ENCODE measurements at places on chromosomes 16 and 17. TPM values are rescaled to one million over a fixed set of nuclear protein-coding genes. Genes with fewer than 3 reads are reported as not detected.

GRCh38 chr17:10336393-10336792, 36.4 kb downstream of the MYH13 start:
- no peak for DNase-seq

DNA sequence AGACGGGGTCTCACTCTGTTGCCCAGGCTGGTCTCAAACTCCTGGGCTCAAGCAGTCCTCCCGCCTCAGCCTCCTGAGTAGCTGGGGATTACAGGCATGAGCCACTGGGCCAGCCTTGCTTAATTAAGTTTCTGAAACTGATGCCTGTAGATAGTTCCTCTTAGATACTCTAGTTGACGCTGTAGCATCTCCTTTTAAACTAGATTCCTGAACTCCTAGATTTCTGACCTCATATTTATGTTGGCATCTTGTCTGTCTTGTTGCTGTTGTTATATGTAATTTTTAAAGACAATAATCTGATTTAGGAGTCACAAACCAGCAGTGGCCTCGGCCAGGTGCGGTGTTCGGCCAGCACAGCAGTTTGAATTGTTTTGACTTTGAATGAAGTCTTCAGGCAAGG, 37.5 kb downstream of the DHRS7B start:
- no peak for DNase-seq

GRCh38 chr17:14922411-14922810, 342.7 kb downstream of the PMP22 start:
- no peak for DNase-seq

GRCh38 chr16:51621610-51622009, 470.5 kb upstream of the SALL1 start:
- DNase-seq = no peak

GRCh38 chr16:25434064-25434463, 176.4 kb upstream of the ZKSCAN2 start:
- no peak for DNase-seq

GRCh38 chr17:696369-696768, 18.3 kb downstream of the VPS53 start:
- no peak for DNase-seq

GRCh38 chr17:41332239-41332638, 16.7 kb upstream of the KRTAP17-1 start:
- DNase-seq = no peak

- no peak for DNase-seq
These were observed 40.5 kb downstream of the LYRM1 start for GRCh38 chr16:20940871-20941635.

DNA sequence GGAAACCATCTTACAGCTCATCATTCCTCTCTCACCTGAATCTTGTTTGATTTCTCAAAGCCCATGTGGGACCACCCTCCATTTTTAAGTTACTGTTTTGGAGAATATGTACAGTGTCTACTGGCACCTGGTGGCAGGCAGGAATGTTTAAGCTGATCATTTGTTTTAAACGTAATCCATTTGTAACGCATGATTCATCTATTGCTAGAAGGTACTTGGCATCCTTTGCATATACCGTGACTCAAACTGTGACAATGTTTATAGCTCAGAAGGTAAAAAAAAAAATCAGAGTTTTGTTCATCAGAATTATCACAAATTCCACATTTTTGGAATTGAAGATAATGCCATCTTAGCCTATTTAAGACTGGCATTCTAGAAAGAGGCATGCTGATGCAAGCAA, 1007.5 kb upstream of the EEF2KMT start:
- DNase-seq = no peak

DNA sequence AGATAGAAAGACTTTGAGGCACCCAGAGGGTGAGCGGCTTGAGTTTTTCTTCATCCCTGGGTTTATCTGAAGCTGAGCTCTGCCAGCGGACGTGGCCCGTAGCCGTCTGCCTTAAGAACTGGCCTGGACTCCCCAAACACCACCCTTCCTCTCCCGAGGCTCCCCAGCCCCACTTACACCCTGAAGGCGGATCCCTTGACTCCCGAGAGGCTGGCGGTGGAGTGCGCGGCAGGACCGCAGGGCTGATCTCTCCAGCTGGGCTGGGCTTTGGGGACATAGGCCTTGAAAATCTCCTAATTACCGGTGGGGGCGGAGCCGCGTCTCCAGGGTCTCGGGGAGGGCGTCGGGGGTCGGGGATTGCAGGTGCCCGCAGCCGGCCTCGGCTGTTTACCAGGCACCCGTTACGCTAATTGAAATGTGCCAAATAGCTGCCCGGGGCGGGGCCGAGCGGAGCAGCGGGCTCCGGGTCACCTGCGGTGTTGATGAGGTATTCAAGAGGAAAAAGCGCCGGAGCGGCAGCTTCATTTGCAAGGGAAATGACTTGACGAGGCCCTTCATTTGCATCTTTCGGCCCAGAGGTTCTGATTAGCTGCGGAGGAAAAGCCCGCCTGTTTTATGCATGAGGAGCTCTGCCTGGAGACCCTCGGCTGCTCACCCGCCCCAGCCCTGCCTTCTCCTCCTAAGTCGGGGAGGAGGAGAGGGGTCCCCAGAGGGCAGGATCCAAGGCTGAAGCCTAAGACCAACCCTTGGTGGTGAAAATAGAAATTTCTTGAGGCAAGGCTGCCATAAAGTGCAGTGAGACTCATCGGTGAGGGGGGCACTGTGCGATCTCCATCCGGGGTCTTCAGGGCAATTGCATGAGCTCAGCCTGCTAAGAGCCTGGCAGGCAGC, 100.7 kb downstream of the MGAT5B start:
- no peak for DNase-seq

- DNase-seq = no peak
These were observed 268.7 kb upstream of the ASIC2 start for GRCh38 chr17:33561569-33562334.

DNA sequence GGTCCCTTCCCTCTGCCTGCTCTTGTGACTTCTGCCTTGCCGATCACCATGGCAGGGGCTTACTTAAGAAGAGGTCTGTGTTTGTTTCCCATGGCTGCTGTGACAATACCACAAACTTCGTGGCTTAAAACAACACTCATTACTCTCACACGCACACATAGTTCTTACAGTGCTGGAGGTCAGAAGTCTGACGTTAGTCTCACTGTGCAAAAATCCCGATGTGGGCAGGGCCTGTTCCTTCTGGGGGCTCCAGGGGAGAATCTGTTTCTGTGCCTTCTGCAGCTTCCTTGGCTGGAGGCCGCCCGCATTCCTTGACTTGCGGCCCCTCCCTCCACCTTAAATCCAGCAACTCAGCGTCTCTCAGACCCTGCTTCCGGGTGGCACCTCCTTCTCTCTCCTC, 249.2 kb upstream of the GSE1 start:
- DNase-seq = peak; percentile 42

- no peak for DNase-seq
These were observed 19.5 kb upstream of the CORO6 start for GRCh38 chr17:29642171-29642611.

DNA sequence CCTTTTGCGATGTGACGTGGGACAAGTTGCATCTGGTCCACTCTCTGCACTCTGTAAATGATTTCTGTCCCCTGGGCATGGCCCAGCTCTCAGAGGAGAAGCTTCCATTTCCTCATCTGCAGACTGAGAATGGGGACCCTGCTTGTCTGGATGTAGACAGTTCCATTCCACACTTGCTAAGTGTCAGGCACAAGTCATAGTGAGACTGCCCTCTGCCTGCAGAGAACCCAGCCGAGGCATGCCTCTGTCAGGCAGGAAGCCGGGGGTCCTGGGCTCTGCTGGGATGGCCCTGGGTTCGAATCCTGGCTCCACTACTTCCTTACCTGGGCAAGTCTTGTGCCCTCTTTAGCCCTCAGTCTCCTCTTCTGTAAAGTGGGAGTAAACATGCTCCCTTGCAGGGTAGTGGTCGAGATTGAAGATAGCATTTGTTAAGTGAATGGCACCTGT, 4.1 kb downstream of the MAP2K3 start:
- no peak for DNase-seq

- no peak for DNase-seq
These were observed 111.1 kb downstream of the VAT1L start for GRCh38 chr16:77899416-77899815.

DNA sequence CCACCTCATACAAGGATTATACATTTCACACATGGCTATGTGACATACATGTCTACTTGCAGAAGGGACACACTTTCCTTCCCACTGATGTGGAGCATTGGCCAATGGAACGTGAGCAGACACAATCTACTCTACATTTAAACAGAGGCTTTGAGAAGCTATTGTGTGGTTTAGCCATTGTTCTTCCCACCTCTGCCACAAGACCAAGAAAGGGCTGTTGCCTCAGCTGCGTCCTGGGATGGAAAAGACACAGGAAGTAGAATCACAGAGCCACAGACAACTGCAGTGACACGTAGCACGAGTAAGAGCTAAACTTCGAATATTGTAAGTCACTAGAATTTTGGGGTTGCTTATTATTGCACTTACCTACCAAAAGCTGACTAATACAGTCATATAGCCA, 33.3 kb downstream of the PRKCB start:
- no peak for DNase-seq

DNA sequence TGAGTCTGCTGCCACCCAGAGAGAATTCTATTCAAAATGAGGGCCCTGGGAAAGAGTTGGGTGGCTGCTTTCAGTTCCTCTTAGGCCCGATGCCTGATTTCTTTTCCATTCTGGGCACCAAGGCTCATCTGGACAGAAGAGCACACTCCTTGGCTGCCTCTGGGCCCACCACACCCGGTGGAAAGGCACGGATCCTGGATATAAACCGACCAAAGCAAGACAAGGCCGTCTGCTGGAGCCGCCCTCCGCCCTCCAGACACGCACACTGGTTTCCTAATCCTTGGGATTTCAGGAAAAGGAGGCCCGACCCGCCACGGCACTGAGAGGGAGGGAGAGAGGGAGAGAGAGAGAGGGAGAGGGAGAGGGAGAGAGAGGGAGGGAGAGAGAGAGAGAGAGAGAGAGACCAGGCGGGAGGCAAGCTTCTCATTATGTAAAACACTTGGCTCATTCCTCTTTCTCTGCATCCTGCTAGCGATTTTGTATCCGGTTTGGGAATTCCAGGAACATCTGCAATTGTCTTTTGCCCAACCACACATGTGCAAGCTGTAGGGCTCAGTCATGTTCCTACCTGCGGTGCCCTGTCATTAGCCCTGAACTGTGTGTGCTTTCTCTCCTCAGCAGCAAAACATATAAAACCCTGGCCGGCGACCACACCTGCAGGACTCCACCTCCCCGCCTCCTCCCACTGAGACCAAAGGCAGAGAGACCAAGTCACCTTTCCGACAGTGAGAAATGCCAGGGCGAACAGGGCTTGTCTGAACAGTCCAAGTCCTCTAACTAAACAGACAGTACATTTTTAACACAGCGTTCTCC, 347.2 kb downstream of the SOX9 start:
- DNase-seq = peak; percentile 15

GRCh38 chr17:17818088-17818526, 18.7 kb downstream of the SREBF1 start:
- no peak for DNase-seq

DNA sequence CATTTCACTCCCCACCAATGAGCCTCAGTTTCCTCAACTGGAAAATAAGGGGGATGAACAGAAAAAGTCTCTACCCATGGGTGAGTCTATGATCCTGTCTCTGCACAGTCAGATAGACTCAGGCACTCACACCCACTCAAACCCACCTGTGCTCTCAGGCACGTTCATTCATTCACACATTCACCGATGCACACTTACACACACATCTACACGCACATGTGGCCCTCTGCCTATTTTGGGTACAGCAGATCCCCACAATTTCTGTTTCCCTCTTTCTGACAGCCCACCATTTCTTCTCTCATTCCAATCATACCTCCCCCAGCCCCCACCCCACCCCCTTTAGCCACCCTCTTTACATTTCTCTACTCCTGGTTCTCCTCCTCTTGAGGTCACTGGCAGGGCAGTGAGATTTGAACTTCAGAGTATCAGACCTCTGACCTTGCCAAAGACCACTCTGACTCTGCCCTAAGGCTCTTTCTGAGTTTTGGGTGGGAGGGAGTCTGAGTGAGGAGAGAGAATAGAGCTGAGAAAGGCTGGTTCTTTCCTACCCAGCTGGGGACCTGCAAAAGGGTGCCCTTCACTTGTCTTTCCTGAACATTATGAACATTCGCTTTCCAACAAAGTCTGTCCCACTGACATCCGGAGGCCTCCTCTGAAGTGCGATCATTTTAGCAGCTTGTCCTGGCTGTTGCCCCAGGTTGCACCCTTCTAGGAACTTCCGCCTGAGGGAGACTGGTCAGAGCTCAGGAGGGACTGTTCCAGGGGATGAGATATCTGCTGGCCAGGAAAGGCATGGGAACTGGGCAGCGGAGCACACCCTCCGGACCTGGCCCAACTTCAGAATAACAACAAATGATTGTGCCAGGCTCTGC, 10.1 kb upstream of the COL1A1 start:
- peak; percentile 12 for DNase-seq

- no peak for DNase-seq
These were observed 59.9 kb downstream of the PRMT7 start for GRCh38 chr16:68370581-68371275.

- no peak for DNase-seq
These were observed 11.6 kb downstream of the ZACN start for GRCh38 chr17:76090517-76091129.

DNA sequence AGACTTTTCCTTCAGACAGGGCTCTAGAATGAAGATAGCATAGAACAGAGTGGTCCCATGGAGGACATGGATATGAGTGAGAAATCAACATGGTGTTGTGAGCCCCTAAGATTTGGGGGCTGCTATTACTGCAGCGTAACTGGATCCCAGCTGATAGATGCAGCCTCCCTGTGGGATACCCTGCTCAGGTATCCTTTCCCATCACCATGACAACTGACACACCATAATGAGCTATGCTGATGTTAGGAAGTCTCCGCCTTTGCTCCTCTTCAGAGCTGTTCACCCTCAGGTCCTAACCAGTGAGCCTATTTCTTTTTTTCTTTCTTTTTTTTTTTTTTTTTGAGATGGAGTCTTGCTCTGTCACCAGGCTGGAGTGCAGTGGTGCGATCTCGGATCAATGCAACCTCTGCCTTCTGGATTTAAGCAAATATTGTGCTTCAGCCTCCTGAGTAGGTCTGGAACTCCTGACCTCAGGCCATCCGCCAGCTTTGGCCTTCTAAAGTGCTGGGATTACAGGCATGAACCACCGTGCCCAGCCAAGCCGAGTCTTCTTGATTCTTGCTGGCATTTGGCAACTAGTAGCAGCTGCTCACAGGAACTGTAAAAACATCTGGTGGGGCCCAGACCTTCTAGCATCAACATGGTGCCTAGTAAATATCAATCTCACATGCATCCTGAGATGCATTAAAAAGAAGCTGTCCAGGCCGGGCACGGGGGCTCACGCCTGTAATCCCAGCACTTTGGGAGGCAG, 17.1 kb downstream of the STX4 start:
- no peak for DNase-seq

Gene SCGB1C2
- total RNA-seq = not detected

Gene RNF157
- total RNA-seq = 18.9 TPM

Gene ARL4D
- total RNA-seq = 41.4 TPM

Gene TMEM238L
- not detected for total RNA-seq

Gene HELZ
- 55.5 TPM for total RNA-seq

Gene CD300LF
- not detected for total RNA-seq

Gene RGS11
- total RNA-seq = 20.8 TPM

Gene PAFAH1B1
- 105 TPM for total RNA-seq

Gene EVPL
- total RNA-seq = 2.1 TPM

Gene CYB5D1
- 13.6 TPM for total RNA-seq

Gene ATP2A1
- total RNA-seq = 0.20 TPM

Gene CENPV
- total RNA-seq = 11.0 TPM

Gene MFAP4
- total RNA-seq = 30.6 TPM

Gene BCO1
- not detected for total RNA-seq

Gene KRTAP4-6
- not detected for total RNA-seq

Gene CIBAR2
- total RNA-seq = not detected

Gene KRT33B
- total RNA-seq = not detected

Gene CCL16
- not detected for total RNA-seq

Data from tibial nerve (tissue), 4 donors.